Glutamatergic neuron (in vitro differentiated cells): ENCODE measurements at places on chromosomes 3 and 15. TPM values are rescaled to one million over a fixed set of nuclear protein-coding genes. Genes with fewer than 3 reads are reported as not detected.

Gene TF
- 2.3 TPM for total RNA-seq

Gene NR2F2
- 1.9 TPM for total RNA-seq

Gene RHOV
- 1.8 TPM for total RNA-seq

Gene KNG1
- total RNA-seq, result not detected

Gene PRICKLE2
- total RNA-seq, result 18.9 TPM

Gene ARID3B
- 154 TPM for total RNA-seq

Gene CDCP1
- 0.71 TPM for total RNA-seq

Gene CNTN4
- 23.0 TPM for total RNA-seq

Gene KLHDC8B
- total RNA-seq, result 36.3 TPM

Gene CFAP91
- 0.59 TPM for total RNA-seq

Gene DUOX1
- total RNA-seq, result not detected

Gene MNS1
- not detected for total RNA-seq

Gene NR1I2
- not detected for total RNA-seq

Gene ZNF501
- 6.2 TPM for total RNA-seq

Gene SAMMSON
- total RNA-seq, result not detected
